ENCODE measurements at places on chromosomes 7 and 10. TPM values are rescaled to one million over a fixed set of nuclear protein-coding genes. Genes with fewer than 3 reads are reported as not detected.

Gene SPDYE2
- 0.22 TPM for polyA plus RNA-seq

Gene GJD4
- polyA plus RNA-seq, result not detected

Gene GRM3
- not detected for polyA plus RNA-seq

- no peak for DNase-seq
Observed at GRCh38 chr7:1761097-1761496, 91.0 kb downstream of the ELFN1 start.

GRCh38 chr10:124041675-124042445 lies 51.5 kb downstream of the CHST15 start:
- no peak for DNase-seq

DNA sequence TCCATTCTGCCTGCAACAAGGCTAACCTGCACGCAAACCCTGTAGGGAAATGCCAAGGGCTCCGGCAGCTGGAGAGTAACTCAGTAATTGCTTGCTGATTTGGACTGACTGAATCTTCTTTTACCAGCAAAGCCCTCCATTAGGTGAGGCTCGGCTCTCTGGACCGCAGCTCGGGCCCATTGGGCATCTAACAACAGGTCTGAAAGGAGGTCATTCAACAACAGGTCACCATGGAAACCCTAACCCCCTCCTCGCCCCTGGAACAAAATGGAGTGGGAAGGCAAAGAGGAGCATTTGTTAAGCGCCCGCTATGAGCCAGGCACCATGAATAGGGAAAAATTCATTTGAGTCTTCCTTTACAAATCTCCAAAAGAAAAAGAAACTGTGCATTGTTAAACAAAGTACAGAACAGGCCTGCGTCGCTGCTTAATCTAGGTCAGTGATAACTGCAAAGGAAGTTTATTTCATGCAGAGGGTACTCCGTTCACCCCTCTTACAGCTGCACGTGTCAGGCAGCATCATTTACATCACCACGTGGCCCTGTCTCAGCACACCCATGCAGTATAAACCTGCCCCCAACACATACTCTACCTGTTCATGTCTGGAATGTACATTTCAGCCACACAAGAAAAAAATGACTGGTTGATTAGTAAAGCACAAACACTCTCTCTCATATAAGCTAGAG lies 248.8 kb upstream of the NEBL start:
- no peak for DNase-seq
